Right lobe of liver (tissue), 6 donors: ENCODE measurements at places on chromosomes 4 and X.

GRCh38 chr4:77001907-77002306 is 52.4 kb downstream of the SEPTIN11 start:
- DNase-seq: no peak

DNA sequence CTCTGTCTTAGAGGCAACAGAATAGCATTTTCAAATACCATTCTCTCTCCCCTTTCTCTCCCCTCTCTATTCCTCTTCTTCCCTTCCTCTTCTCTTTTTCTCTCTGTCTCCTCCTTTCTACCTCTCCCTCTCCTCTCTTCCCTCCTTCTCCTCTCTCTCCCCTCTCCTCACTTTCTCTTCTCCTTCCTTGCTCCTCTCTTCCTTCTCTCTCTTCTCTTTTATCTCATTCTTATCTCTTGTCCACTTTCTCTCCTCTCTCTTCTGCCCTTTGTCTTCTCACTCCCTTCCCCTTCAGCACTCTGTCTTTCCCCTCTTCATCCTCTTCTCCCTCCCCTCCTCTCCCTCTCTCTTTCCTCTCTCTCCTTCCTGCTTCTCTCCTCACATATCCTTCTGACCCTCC is 2265.8 kb upstream of the TENM3 start:
- DNase-seq: no peak

GRCh38 chrX:52082578-52082977 is 13.6 kb upstream of the MAGED4B start:
- DNase-seq: no peak

GRCh38 chr4:21790438-21791029 is 158.0 kb downstream of the KCNIP4 start:
- no peak for DNase-seq

- peak; percentile 60 for DNase-seq
Observed at GRCh38 chrX:49230500-49231232, 2.5 kb downstream of the CACNA1F start.

- no peak for DNase-seq
Observed at GRCh38 chrX:37926700-37927099, 79.3 kb upstream of the DYNLT3 start.

DNA sequence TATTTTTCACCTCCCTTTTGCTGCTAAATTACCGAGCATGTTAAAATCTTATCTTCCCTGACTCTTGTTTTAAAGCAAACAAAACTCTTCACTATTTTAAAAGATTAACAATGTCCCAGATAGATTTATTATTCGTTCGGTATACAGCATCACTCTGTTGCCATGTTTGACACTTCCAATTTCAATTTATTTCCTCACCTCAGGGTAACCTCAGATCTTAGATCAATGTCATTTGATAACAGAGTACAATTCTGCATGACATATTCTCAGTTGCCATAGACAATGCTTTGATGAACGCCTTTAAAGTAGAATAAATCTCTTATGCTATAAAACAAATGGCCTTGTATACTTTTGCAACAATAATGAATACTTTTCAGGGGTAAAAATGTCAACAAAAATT is 1078.1 kb upstream of the IGFBP7 start:
- DNase-seq: no peak

DNA sequence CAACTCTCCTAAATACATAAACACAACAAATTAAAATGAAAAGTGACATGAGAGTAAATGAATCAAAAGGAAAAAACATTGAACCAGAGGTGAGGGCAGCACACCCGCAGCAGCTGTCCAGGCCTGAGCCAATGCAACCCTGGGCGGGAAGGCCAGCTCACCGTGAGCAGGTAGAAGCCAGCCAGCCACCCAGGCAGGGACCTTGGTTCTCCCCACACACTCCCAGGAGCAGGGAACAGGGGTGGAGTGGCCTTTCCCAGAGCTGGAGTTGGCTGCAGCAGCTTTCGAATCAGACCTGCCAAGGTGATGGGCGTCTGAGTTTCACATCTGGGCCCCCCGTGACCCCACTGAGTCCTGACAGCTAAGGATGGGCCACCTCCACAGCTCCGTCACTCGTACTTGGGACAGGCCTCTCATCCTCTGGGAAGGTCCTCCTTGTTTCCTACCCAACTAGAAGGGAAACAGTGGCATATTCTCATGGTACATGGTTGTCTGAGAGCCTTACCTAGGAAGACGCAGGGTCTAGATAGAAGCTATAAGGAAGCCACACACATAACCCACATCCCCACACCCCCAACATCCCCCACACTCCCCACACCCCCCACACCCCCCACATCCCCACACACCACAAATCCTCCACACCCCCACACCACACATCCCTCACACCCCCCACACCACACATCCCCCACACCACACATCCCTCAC is 172.2 kb downstream of the DCLK2 start:
- DNase-seq: no peak

GRCh38 chrX:46662188-46662958 is 88.8 kb downstream of the CHST7 start:
- no peak for DNase-seq

- DNase-seq: no peak
Observed at GRCh38 chr4:152010710-152011079, 249.9 kb upstream of the GATB start.

DNA sequence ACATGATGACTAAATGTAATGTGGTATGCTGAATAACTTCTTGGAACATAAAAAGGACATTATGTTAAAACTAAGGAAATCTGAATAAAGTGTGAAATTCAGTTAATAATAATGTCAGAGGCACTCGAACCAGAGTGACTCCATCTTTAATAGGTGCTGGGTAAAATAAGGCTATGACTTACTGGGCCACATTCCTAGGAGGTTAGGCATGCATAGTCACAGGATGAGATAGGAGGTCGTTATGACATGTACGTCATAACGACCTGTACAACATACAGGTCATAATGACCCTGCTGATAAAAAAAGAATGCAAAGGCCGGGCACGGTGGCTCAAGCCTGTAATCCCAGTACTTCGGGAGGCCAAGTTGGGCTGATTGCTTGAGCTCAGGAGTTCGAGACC is 28.9 kb upstream of the OPHN1 start:
- DNase-seq: no peak

DNA sequence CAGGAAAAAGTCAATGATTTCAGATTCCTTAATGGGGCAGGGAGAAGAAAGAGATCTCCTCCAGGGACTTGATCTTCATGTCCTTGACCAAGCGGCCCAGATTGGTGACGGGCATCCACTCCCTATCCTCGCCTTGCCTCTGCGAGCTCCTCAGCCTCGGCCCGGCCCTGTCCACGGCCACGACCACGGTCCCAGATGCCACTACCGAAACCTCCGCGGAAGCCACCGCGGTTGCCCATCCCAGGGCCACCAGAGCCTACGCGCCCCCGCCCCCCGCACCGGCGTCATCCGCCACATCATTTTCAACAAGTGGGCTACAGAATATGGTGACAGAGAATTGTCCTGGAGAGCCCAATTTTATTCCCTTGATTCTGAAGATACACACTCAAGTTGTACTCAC is 751.2 kb upstream of the PABPC4L start:
- DNase-seq: no peak

DNA sequence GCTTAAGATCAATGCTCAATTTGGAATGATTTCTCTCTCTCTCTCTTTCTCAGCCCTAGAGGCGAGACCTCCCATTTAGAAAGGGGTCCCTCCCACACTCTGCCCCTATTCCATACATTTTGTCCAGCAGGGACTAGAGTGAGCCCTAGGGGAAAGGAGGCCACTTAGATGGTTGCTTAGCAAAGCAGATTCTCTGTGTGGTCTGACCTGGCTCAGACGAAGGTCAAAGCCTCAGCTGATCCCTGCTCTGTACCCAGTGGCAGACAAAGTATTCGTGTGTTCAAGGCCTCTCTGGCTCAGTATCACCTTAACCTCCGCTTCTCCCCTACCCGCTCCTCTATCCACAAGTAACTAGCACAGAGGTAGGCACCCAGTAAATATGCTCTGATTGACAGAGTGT is 78.4 kb downstream of the HPRT1 start:
- no peak for DNase-seq

- DNase-seq: no peak
Observed at GRCh38 chrX:19347916-19348315, 4.2 kb downstream of the PDHA1 start.

DNA sequence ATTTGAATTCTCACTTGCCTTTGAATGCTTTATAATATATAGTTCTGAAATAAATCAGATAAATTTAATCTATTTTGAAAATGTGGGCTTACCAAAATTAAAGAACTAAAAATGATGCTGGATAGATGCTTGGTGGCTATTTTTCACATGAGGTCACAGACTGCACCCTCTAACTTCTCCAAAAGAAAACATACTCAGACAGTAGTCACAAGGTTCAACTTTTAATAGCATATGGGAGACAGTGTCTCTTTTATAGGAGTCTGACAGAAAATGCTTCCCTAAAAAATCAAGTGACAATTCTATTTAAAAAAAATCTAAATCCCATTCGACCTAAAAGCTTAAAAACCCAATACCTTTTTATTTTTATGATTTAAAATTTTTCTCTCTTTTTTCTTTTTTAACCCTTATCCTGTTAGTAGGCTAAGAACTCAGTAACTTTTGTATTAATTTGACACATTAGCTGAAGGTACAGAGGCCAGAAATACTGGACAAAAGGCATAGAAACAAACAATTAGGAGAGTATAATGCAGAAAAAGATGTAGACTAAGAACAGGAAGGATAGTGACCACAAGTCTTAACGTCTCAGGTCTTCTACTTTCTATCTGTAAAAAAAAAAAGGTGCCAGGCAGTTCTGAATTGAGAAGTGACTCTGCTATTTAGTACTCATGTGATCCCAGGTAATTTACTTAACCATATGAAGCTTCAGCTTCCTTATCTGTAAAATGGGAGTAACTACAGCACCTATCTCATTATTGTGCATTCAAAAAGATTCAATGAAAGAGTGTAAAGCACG is 7.6 kb downstream of the TIGD4 start:
- no peak for DNase-seq

DNA sequence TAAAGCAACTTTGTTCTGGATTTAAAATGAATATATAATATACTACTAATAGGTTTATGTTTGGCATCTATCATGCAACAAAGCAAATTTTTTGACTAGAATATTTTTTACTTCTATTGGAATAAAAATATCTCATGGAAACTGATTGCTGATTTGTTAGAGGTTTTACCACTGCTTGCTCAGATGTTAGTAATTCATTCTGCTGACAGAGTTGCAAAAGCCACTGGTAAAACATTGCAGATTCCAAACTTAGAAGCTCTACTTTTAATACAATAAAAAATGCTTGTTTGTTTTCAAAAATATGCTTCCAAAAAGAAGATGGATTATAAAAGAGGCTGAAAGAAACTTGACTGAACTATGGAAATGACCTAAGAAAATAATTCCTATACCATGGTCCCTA is 795.2 kb downstream of the PCDH18 start:
- DNase-seq: no peak

DNA sequence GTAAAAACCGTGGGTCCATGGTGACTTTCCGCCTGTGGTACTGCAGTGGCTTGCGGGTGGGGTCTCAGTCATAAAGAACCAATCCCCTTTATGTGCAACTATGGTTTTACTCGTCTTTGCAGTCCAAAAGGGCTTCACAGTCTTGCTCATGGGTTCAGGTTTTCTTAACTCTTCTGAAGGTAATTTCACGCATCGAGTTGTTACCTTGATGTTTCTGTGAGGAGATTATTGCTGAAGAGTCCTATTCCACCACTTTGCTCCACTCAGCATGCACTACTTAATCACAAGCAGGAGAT is 41.5 kb downstream of the F8 start:
- no peak for DNase-seq

DNA sequence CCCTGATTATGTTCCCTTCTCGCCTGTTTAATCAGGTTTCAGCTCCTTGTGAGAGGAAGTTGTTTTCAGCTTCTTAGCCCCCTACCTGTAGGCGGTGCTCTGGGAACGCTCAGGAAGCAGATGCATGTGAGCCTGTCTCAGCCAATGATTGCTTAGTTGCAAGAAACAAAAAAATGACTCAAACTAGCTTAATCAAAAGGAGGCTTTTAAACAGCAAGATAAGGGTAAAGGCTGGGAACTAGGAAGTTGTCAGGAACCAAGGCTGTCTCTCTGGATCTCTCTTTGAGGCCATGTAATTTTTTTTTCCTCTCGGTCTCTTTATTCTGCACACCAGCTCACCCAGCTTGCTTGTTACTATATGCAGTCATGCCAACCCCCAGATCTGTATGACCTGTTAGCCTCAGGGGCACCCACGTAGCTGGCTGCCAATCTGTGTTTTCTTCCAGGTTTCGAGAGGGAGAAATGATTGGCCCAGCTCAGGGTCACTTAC is 109.1 kb downstream of the PTTG2 start:
- no peak for DNase-seq

DNA sequence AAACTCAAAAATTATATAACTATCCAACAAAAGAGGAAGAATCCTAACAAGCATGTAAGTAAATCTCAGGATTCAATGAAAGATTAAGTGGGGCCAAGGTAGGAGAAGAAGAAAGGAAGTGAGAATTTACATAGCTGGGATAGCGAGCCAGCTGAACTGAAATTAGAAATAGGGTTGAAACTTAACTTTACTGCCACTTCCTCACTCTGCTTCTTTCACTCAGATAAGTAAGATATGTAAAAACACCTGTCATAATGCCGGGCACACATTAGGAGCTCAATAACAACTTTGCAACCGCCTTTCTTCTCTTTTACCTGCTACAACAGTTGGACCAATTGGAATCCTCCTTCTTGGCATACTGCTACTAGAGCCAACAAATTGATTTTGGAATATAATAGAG is 129.4 kb downstream of the CNKSR2 start:
- DNase-seq: no peak

DNA sequence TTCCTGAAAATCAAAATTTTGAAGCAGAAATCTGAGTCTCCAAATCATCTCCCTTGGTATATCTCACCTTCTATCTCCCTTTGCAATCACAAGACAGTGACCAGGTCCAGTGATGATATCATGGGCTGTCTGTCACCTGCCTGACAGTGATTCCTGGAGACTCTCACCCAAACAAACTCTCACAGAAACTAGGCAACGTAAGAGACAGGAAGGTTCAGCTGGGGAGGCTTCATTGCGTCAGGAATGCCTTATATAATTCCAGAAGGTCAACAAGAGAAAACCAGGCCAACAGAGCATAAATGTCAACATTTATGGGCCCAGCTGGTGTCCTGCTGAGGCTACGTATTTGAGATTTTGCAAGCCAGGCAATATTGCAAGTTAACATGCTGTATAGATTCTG is 412.7 kb downstream of the KCNIP4 start:
- no peak for DNase-seq

GRCh38 chrX:17994429-17994828 is 133.3 kb upstream of the RAI2 start:
- DNase-seq: no peak

GRCh38 chr4:128394778-128395177 is 107.2 kb upstream of the PGRMC2 start:
- no peak for DNase-seq

DNA sequence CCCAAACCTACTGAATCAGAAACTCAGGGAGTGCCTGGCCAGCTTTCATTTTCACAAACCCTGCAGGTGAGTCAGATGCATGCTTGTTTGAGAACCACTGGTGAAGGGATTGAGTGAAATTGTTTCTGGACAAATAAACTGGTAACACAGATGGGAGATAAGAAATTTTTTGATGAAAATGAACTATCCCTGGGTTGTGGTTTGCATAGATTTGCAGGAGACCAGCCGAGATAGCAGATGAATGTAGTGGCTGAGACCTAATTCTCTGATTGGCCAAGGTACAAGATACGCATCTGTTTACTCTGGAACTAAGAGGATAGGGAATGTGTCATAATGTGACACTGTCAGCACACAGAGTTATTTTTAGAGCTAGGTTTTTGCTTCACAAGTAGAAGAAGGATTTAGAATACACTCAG is 117.8 kb upstream of the NOCT start:
- no peak for DNase-seq

- DNase-seq: no peak
Observed at GRCh38 chrX:2548711-2549423, 48.1 kb upstream of the DHRSX start.

GRCh38 chr4:131288441-131288840 is 1860.7 kb upstream of the PCDH10 start:
- no peak for DNase-seq
